ENCODE measurements at places on chromosomes 7 and 10.

DNA sequence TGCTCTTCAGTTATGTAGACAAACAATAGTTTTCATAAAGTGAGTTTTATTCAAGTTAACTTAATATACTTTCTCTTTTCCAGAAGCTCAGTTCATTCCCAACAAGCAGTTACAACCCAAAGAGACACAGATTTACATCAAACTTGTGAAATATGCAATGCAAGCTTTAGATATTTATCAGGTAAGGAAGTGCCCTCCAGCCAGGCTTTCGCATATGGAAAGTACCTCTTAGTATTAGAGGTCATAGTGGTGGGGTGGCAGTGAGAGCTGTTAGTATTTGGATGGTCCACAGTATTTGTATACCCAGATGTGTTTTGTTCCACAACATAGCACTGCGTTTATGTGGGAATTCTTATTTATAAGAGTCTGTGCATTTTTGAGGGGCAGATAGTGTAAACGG lies 32.1 kb downstream of the TRRAP start:
- DNase-seq, result no peak

DNA sequence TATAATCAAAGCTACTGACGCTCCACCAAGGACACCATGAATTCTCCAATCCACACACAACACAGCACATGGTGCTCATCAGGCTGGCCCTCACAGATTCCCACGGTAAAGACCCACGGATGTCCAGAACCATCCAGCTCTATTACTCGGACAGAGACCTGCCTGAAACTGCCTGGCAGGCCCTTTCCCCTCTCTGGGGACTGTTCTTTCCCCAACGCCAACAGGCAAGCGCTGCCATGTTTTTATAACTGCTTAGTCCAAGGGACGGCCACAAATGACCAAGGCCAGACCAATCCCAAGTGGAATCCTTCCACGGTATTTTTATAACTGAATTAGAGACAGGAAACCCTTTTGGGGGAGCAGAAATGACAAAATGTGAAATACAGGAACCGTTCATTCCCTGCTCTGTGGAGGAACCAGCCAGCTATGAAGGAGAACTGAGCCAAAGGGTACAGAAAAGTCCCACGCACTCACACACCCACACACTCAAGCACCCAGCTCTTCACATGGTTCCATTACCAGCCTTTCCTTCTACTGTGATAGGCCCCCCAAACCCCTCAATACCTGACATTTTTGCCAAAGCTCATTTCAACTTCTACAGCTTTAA lies 4.1 kb downstream of the PIP4K2A start:
- DNase-seq, result no peak

- no peak for DNase-seq
Observed at GRCh38 chr7:90968871-90969270, 295.4 kb upstream of the FZD1 start.

GRCh38 chr10:133307776-133308420 lies 774 bp downstream of the TUBGCP2 start:
- peak; percentile 90 for DNase-seq

DNA sequence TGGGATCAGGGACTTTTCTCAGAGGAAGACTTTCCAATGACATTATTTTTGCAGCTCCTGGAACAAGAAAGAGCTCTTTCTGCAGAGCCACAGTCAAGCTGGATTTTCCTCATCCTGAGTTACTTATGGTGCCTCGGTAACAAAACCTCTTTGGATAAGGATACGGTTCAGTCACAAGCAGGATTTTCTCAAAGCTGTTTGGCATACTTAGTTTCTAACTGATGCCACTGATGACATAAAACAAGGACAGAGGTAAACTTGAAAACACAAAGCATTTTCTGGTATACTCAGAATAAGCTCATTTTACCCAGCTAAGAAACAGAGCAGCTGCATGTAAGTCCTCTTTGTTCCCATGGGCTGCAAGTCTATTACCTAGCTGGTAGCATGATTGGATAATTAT lies 340.9 kb upstream of the MEOX2 start:
- DNase-seq, result no peak

GRCh38 chr7:117645481-117646165 lies 165.8 kb downstream of the CFTR start:
- no peak for DNase-seq

- DNase-seq, result no peak
Observed at GRCh38 chr7:43645699-43646226, 62.9 kb downstream of the STK17A start.

GRCh38 chr10:60377955-60378354 lies 11.7 kb downstream of the ANK3 start:
- no peak for DNase-seq

DNA sequence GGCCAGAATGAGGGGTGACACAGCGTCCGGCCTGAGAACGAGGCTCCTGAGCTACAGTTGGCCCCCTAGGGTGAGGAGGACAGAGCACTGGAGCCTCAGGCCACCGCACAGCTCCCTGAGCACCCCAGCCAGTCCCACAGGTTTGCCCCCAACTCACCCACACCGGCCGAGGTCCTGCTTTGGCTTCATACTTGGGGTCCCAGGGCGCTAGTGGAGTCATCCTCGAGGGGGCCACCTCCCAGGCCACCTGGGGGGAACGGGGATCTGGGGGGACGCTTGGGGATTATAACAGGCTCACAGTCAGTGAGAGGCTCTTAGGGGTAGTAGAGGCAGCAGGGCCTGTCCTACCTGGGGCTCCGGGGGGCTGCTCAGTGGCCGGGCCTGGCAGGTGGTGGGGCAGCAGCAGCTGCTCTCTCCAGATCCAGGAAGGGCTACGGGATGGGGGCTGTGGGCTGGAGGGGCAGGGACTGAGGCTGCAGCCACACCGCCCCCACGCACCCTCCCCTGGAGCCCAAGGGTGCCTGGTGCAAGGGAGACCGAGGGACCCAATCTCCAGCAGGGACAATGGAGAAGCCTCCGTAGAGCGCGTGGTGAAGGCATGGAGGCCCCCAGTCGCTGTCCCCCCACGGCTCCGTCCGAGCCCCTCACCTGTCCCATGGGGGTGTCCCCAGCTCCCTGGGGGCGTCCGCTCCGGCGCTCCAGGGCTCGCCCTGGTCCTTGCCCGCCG lies 588 bp downstream of the SAP25 start:
- no peak for DNase-seq

GRCh38 chr7:152142976-152143595 lies 117.6 kb downstream of the GALNT11 start:
- DNase-seq, result no peak

GRCh38 chr10:86936661-86937501 lies 20.5 kb downstream of the MMRN2 start:
- no peak for DNase-seq

DNA sequence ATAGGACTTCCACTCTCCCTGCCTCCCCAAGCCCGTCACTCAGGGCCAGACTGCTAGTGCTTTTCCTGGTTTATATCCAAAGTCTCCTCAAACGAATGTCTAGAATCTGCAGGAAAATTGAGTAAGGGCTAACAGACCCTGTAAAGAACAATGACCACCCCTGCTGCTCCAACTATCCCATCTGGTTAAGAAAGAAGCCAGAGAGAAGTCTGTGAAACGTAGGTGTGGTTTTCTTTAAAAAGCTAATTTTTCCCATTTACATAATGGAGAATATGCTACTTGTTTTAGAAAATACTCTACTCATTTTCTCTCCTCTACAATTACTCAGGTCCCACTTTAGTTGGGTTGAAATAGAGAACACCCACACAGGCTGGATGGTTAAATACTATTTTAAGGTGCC lies 72.5 kb downstream of the FAM13C start:
- no peak for DNase-seq

- DNase-seq, result no peak
Observed at GRCh38 chr7:43099750-43100149, 12.7 kb upstream of the HECW1 start.

DNA sequence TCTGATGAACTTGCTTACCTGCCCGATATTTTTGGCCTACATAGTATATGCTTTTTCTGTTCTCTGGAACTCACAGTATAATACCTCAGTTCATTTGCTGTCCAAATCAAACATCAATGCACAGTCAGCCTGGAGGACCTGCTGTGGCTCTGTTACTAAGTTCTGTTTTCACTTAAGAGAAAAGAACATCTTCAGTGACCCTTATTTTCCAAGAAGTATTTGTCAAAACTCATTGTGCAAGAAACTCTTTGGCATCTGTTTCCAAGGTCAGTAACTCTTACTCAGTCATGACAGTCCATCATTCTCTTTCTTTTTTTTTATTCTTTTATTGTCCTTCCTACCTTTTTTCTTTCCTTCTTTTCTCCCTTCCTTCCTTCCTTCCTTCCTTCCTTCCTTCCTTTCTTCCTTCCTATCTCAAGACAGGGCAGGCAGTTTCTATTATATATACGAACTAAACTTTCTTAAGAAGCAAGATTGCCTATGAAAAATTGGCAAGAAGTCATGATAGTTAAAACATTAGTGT lies 37.8 kb upstream of the SEM1 start:
- no peak for DNase-seq

GRCh38 chr7:99123571-99124033 lies 20.3 kb downstream of the SMURF1 start:
- DNase-seq, result no peak

- no peak for DNase-seq
Observed at GRCh38 chr10:5941579-5941978, 35.8 kb downstream of the IL15RA start.

GRCh38 chr10:93573051-93573909 lies 6.8 kb downstream of the FFAR4 start:
- no peak for DNase-seq

DNA sequence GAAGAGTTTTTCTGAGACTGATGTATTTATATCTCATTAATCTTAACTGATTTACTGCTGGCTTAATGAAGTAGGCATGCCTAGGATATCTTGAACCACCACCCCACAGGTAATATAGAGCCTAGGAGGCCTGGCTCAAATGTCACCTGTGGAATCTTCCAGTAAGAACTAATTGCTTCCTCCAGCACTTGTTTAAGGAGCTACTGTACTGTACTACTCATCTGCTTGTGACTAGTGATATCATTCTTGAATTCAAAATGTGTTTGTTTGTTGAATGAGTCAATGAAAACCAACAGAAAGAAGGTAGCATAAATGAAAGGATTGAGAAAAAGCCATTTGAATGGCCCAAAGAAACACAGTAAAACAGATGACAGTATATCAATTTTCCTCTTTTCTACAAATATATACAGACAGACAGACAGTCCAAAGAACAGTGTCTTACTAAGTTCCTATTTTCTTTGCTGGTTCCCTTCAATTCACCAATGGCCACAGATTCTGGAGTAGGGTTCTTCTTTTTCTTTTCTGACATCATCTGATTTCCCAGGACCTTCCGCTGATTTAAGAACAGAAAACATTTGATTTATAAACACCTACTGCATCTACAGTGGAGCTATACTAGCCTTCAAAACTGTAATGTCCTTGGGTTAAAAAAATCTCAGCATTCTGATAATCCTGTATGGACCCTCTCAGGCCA lies 43.7 kb upstream of the SLIT1 start:
- no peak for DNase-seq

- DNase-seq, result no peak
Observed at GRCh38 chr10:51427758-51428157, 271.6 kb downstream of the CSTF2T start.

DNA sequence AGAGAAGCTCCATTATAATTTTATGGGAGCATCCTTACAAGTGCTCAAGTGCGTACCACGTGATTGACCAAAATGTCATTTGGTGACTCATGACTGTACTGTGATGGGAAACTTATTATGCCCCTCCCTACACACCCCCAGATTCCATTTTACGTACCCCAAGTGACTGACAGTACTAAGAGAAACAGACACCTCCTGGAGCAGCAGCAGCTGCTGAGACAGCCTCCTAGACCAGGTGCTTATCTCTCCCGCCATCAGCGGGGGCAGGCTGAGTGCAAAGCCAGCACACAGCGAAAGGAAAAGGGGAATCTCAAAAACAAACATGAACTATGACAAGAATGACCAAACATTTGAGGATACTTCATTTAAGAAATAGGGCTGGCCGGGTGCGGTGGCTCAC lies 4.2 kb upstream of the ADAM12 start:
- no peak for DNase-seq

GRCh38 chr10:4786043-4786839 lies 39.8 kb upstream of the AKR1E2 start:
- no peak for DNase-seq
